ENCODE measurements at places on chromosomes 1 and 21. TPM values are rescaled to one million over a fixed set of nuclear protein-coding genes. Genes with fewer than 3 reads are reported as not detected.

DNA sequence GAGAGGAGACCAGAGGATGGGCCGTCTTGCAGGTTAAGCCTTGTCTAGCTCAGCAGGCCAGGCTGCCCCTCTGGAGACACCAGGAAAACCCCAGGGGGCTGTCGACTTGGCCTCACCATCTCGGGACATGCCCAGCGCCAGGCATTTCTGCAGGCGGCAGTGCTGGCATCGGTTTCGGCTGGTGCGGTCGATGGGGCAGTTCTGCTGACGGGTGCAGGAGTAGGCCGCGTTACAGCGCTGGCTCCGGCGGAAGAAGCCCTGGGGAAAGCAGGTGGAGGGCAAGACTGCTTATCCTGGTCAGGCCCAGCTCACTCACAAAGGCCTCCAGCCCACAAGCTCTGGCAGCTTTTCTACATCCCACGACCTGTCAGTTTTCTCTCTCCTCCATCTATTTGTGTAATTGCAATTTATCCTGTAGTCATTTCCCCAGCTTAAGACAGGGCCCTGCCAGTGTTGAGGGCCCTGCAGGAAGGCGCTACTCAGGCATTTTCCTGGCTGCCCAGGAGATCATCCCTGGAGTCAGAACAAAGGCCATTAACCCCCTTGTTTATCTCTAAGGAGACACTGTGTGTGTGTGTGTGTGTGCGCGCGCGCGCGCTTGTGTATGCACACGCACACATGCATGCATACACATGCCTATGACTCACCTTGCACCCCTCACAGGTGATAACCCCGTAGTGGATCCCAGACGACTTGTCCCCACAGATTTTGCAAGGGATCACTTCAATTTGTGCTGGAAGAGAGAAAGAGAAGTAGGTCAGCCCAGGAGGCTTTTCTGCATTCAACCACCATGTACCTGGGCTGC is 11.5 kb upstream of the LINGO4 start:
- no peak for DNase-seq

GRCh38 chr1:105100102-105100501 is 1350.4 kb downstream of the AMY1C start:
- DNase-seq: no peak

GRCh38 chr1:64550946-64551605 is 81.1 kb downstream of the CACHD1 start:
- no peak for DNase-seq

DNA sequence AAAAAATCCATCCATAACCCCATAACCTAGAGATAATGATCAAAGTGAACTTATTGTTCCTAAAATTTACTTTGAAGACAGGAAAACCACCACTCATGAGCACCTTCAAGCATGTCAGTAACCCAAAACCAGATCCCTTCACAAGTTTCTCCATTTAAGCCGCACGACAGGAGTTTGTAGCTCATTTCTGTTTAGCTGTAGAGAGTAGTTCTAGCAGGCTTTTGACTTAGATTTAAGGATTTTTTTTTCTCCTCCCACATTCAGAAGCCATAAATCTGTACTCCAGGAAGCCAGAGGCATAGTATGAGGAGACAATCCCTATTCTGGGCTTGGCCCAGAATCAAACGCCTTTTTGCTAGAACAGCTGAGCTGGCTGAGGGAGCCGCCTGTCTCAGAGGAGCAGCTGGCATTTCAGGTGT is 25.6 kb downstream of the TOMM20 start:
- DNase-seq: no peak

GRCh38 chr1:54017979-54018378 is at the start of gene LDLRAD1:
LDLRAD1 (minus strand) TSS chr1:54018186; CDS start chr1:54018112, 74 bp downstream.
- DNase-seq: no peak

DNA sequence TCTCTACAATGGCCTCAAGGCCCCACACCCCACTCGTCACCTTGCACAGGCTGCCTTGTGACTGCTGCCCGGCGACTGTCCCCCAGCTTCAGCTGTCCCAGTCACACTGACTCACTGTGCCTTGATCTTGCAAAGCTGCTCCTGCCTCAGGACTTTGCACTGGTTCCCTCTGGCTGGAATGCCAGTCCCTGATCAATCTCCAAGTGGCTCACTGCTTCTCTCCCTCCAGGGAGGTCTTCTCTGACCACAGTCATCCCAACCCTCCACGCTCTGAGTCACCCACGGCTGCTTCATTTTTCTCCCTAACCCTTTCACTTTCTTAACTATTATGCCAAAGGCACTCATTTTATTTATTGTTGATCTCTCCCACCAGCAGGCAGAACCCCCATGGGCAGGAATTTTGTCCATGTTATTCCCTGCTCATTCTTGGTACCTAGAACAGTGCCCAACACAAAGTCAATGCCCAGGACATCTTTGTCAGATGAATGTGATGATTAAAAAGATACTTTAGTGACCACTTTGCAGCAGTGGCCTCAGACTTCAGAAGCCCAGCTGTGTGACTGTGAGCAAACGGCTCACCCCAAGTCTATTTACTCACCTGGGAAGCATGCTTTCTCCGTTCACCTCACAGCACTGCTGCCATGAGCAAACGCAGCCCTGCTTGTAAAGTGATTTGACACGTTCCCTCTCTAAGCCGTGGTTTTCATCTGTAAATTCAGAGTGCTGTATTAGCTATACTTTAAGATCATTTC is 53.4 kb downstream of the ZBTB18 start:
- DNase-seq: no peak

ZFP69 gene
- total RNA-seq: 3.6 TPM

TMEM51 gene
- total RNA-seq: 18.4 TPM

TCP10L gene
- 0.71 TPM for total RNA-seq

Data from lower lobe of right lung (tissue), 2 donors.